ENCODE measurements at places on chromosomes 16 and 17.

GRCh38 chr17:71438631-71439146 is 682.1 kb upstream of the SOX9 start:
- DNase-seq, result no peak

DNA sequence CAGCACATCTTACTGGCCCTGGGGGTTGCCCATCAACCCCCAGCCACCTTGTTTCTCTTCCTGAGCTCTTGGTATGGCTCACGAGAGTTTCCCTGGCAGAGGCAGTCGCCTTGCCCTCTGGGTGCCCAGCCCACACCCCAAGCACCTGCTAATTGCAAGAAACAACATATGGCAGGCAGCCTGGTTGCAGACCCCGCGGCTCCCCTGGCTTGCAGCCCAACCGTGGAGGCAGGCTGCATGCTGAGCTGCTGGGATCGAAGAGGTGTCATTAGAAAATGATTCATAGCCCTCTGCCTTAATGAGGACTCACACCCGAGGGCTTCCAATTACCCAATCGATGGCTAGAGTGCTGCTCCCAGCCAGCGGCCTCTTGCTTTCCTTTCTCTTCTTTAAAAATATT is 115.7 kb downstream of the TMEM114 start:
- no peak for DNase-seq

GRCh38 chr16:10121897-10122425 is 60.3 kb downstream of the GRIN2A start:
- no peak for DNase-seq

- DNase-seq, result no peak
Observed at GRCh38 chr16:9791556-9791955, 390.7 kb downstream of the GRIN2A start.

- DNase-seq, result no peak
Observed at GRCh38 chr16:72739577-72739976, 308.4 kb downstream of the ZFHX3 start.

DNA sequence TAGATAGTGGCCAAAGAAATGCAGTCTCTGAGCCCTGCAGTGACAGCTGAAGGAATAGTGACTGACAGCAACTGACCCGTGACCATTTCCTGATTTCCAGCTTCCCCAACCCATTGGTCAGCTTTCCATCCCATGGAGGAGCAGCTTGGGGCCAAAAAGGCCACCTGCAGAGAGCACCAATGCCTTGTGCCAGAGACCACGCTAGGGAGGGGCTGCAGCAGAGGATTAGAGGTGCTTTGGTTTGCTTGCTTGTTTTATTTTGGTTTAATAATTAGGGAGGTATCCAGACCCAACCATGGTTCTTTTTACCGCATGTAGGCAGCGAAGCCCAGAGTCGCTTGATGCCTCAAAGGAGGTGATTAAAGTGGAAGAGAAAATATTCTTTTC is 61.3 kb upstream of the SIAH1 start:
- DNase-seq, result no peak

DNA sequence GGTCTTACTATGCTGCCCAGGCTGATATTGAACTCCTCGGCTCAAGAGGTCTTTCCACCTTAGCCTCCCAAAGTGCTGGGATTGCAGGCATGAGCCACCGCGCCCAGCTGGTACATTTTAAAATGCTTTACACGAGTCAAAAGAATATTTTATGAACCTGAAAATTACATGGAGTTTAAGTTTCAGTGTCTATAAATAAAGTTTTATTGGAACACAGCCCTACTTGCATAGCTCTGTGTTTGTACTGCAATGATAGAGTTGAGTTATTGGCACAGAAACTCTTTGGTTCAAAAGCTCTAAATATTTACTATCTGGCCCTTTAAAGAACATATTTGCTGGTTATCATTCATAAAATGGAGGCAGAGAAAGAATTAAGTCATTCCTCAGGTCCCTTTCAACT is 24.3 kb downstream of the MAP2K6 start:
- DNase-seq, result no peak

GRCh38 chr17:71398800-71399219 is 722.0 kb upstream of the SOX9 start:
- DNase-seq, result no peak

DNA sequence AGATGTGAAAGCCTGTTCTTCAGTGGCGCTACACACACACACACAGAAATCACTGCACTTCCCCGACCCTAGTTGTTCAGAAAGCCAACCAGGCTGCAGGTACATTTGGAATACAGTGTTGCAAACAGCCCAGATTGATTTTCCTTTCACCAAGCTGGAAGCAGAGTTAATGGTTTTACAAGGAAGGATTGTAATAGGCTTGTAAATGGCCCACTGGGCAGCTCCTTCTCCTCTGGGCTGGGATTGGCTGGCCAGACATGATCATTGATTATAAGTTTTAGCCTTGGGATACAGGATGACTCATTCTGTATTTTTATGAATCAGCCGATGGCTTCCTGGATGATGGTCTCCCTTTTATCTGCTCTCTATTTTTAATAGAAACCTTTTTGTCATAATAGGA is 2.5 kb downstream of the VAT1L start:
- DNase-seq, result no peak

DNA sequence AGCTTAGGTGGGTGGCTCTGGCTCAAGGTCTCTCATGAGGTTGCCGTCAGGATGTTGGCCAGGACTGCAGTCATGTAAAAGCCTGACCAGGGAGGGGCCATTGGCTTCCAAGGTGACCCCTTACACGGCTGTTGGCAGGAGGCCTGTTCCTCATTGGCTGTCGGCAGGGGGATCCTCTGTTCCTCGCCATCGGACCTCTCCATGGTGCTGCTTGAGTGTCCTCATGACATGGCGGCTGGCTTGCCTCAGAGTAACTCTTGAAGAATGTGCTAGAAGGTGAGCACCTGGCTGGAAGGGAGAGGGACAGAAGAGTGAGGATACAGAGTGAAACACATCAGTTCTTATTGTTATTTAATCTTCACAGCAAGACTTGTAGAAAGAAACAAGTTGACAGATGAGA is 4.7 kb upstream of the RPRML start:
- no peak for DNase-seq

GRCh38 chr17:72445055-72445991 is 324.5 kb downstream of the SOX9 start:
- DNase-seq, result peak; percentile 18

DNA sequence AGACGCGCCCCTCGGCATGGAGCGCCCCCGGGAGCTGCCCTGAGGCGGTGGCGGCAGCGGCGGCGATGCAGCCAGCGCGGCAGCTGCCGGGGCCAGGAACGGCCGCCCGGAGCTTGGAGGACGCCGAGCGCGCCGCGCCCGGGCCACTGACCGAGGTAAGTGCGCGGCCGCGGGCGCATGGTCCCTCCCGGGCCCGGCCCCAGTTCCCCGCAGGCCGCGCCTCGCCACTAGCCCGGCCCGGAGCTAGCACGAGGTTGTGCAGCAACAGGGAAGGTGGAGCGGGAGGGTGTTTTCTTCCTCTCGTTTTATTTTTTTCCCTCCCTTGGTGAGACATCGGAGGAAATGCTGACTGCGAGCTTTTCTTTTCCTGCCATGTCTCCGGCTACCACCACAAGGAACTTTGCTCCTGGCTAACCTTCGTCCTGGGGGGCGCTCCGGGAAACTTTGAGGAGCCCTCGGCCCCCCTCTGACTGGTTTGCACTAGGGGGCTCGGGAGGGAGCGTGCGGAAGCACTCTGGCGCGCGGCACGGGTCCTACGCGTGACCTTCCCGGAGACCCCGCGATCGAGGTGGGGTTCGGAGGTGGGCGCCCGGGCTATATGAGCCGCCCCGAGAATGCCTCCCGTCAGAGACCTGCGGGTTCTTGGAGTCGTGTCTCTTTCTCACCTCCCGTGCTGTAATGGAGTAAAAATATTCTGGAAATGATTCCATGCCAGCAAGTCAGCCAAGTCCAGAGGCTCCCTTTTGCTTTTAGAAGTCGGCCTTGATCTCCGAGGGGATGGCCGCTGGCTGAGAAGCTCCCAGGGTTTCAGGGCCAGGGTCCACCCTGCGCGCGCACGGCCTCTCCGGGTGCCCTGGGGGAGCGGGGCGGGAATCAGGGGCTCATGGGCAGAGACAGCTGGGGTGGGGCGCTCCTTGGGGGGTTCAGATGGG is 868 bp downstream of the KCNJ12 start:
- DNase-seq, result no peak

DNA sequence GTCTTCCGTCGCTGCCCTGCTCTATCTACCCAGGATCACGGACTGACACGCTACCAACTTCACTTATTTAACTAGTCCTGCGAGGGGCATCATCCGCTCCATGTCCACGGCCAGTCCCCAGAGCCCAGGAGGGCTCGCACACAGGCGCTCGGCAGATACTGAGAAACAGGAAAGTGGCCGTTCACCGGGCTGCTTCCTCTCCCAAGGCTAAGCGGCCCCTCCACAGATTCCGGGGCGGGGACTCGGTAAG is 388 bp downstream of the OXLD1 start:
- DNase-seq, result no peak

DNA sequence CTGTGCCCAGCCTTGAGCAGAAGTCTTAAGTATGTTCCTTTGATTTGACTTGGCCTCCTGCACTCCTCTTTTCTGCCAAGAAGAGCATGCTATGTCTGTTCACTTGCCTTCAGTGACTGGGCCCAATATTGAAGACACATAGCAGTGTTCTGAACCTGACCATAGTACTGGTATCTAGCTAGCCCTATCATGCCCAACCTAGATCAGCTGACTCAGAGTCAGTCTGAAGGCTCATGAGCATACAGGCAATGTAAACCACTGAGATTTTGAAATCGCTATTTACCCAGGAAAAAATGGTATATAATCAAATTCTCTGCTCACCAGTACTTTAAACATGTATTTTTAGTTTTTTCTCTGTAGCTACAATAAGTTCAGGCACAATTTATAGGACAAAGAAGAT is 129.4 kb downstream of the TANC2 start:
- no peak for DNase-seq

GRCh38 chr16:23124315-23124714 is 24.9 kb downstream of the USP31 start:
- no peak for DNase-seq

DNA sequence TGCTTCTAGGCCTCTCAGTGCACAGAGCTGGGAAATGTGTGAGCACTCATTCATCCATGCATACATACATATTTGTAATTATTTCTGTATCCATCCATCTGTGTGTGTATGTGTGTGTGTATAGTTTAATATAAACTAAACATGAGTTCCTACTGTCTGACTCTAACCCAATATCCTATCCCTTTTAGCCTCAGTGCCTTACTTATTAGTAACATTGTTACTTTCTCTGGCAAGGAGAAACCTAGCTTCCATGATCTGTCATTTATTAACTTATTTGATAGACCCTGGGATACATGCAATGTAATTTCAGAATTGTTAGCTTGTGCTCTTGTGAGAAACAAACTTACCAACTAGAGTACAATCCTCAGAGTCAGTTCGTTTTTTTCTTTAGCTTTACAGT is 59.0 kb upstream of the WSCD1 start:
- no peak for DNase-seq

GRCh38 chr17:75181608-75182318 is 996 bp downstream of the SUMO2 start:
- no peak for DNase-seq

- no peak for DNase-seq
Observed at GRCh38 chr17:50620858-50621257, 13.8 kb upstream of the ABCC3 start.

GRCh38 chr16:89921702-89922476 is 1.3 kb upstream of the TUBB3 start:
- DNase-seq, result no peak

DNA sequence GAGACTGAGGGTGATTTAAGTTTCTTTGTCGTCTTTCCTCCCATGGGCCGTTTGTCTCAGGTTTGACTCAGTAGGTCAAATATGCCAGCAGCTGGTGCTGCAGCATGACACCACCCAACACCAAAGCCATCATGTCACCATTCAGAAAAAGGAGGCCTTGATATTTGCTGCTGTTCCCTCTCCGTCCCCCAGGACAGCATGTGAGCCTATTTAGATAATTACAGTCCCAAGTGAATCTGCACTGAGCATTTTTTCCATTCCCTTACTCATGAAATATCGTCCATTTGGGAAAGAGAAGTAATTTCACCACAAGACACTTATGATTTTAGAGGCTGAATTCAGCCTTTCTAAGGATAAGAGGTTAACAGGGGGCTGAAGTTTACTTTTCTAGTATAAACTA is 62.2 kb upstream of the ADORA2B start:
- DNase-seq, result no peak
